Activated CD4-positive, CD25-positive, alpha-beta regulatory T cell treated with anti-CD3 and anti-CD28 coated beads, Interleukin-2, amount 50 U/mL, for 24 hours (primary cell): ENCODE measurements at places on chromosomes 16 and 17.

- ATAC-seq = no peak
These were observed 25.9 kb upstream of the SPNS3 start for GRCh38 chr17:4407851-4408250.

GRCh38 chr16:68478526-68479250 lies 30.4 kb upstream of the SMPD3 start:
- ATAC-seq = no peak

DNA sequence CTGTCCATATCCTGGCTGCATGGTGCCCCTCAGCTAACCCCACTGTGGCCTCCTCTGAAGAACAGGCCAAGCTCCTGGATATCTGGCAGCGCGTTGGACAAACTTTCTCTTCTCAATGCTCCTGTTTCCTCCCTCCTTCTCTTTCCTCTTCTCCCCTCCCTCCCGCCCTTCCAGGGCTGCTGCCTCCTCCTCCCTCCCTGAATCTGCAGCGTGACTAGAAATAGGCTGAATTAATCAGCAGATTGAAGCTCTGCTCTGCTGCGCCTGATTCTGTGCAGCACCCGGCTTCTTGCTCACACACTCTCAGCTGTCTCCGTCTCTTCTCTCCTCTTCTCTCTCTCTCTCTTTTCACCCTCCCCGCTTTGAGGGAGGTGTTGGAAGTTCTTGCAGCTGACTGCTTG lies 19.8 kb downstream of the TMEM94 start:
- no peak for ATAC-seq

DNA sequence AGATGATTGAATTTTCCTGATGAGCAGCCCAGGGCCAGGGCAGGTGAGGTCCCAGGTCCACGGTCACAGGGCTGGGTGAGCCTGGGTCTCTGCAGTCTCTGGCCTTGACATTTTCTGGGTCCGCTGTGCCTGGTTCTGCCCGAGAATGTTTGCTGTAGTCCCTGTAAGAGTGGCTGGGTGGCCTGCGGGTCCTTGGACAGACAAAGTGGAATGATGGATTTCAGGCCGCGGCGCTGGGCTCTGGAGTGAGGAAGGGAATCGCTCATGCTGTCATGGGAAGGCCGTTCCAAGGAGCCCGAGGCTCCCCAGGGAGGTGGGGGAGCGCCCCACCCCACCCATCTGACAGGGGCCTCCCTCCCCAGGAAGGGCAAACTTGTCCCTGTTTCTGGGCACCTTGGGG lies 153.5 kb upstream of the CIBAR2 start:
- ATAC-seq = no peak

GRCh38 chr17:31484821-31485220 lies 93.3 kb downstream of the RAB11FIP4 start:
- no peak for ATAC-seq

DNA sequence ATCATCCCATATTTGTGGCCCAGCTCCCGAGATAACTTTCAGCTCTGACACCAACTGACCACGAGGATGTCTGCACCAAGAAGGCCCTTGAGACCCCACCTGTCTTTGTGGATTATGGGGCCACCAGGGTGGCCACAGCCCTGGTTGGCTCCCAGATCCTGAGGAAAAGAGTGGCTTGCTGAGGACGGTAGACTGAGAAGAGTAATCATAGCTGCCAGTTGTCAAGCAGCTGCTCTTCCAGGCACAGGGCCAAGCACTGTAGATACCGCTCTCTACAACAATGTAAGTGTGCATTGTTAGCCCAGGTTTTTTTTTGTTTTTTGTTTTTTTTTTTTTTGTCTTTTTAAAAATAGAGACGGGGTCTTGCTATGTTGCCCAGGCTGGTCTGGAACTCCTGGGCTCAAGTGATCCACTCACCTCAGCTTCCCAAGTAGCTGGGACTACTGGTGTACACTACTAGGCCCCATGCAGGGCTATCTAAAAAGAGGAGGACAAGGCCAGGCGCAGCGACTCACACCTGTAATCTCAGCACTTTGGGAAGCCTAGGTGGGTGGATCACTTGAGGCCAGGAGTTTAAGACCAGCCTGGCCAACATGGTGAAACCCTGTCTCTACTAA lies 9.6 kb downstream of the ZNF205 start:
- no peak for ATAC-seq

- no peak for ATAC-seq
These were observed 63.9 kb downstream of the SHISA9 start for GRCh38 chr16:12965274-12965804.

DNA sequence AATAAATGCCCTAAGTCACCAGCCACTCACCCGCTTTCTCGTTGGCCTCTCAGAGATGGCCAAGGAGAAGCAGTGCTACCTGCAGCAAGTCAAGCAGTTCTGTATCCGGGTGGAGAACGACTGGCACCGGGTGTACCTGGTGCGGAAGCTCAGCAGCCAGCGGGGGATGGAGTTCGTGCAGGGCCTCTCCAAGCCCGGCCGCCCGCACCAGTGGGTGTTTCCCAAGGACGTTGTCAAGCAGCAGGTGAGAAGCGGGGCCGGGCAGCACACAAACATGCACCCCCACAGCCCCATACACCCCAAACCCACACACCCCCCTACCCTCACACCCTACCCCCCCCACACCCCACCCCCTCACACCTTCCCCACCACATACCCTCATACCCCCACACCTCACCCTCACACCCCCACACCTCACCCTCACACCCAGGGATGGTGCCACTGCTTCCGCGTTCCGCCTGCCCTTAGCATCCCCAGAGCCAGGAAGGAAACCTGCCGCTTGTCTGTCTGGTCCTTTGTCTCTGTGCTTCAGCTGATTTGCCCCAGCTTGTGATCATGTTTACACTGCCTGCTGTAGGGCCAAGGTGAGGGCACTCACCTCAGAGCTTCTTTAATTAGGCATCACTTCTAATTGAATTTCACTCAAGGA lies 41.9 kb upstream of the ENDOV start:
- no peak for ATAC-seq

DNA sequence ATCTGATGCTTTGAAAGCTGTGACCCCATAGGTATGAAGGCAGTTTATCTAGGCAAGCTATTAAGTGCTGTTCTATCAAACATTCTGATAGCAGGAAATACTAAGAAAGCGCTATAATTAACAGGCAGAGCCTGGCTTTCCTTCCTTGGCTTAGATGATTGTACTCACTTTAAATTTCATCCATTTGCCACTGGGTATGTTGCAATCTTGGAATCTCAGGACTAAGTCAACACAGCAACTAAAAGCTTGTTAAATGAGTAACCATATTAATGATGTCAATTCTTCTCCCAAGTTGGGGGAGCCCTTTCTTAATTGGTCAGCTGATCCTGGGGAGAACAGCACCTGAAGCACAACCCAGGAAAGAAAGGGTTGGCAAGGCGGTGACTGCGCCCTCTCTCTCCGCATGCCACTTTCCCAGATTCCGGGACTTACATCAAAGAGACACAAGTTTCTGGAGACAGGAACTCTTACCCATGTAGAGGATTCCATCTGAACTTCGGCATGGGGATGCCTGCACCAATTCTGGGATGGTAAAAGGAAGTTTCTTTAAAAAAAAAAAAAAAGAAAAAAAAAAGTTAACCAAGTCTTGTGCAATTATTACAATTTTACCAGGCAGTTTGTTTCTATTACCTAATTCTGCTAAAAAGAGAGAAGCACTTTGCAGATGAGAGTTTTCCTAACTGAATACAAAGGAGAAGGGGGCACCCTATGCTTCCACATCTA lies 54.4 kb upstream of the ICAM2 start:
- no peak for ATAC-seq

DNA sequence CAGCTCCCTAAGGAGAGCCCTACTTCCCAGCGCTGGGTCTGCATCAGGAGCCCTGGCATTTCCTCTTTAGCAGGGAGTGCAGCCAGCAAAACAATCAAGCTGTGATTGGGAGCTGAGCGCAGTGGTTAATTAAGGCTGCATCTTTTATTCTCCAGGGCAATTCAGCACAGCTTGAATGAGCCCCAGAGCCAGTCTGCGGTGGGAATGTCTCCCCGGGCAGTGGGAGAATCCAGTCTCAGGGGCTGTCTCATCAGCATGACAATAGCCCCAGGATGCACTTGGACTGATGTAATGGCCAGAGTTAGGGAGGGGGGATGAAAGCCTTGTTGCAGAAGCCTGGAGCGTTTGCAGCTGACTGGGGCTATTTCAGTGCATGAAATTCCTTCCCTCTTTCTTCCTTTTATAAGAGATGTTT lies 292.6 kb upstream of the SOX9 start:
- ATAC-seq = no peak

GRCh38 chr17:62760059-62760944 lies 47.8 kb downstream of the MARCHF10 start:
- no peak for ATAC-seq

- ATAC-seq = peak; percentile 41
These were observed 447.3 kb downstream of the HS3ST3B1 start for GRCh38 chr17:14748036-14748710.

DNA sequence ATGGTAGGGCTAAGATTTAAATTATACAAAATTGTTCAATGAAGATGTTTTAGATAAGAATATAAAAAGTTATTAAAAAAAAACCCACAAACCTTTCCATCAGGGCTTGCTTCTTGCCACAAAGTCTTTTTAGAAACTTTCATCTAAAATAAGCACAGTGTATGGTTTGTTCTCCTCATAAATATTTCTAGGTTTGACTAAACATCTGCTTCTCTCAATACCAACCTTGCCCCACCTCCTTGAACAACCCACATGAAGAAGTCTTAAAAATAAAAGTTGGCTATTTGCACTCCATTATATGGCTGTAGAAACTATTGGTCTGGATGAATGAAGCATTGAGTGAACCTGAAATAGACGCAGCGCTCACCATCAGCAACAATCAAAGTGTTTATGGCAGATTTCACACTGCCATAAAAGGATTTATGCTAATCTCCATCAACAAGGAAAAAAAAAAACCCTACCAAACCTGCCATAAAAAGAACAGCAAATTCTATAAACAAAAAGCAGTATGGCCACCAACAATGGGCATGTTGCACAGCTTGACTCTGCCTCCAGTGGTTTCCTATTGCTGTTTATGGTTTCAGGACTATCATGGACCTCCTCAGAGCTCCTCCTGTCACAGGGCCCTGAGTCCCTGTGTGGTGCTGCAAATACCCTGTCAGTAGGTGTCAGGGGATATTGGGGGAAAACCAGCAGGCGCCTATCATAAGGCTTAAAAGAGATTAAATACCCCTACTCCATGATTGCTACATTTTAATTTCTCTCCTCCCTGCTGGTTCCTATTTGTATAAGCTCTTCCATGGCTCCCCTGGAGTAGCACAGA lies 37.6 kb downstream of the SNX11 start:
- ATAC-seq = no peak

DNA sequence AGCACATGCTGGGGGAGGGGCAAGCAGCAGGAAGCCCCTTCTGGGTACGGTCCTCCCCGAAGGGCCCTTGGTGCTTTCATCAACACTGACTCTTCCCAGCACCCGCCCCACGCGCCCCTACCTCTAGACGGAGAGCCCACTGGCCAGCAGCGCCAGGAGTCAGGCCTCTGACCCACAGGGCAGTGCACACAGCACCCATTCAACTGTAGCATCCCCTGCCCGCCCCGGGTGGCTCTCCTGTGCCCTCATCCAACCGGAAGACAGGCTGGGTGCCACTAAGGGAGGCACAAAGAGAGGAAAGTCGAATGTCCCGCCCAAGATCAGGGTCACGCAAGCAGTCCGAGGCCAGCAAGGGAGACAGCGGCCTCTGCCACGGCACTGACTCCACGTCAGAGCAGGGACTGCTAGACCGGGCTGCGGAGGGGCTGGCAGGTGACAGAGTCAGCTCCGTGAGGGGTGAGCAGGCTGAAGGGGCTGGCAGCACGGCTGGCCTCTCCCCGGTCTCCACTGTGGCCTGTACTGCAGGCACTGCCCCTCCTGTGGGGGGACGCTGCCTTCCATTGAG lies 9.8 kb downstream of the MSRB1 start:
- no peak for ATAC-seq

DNA sequence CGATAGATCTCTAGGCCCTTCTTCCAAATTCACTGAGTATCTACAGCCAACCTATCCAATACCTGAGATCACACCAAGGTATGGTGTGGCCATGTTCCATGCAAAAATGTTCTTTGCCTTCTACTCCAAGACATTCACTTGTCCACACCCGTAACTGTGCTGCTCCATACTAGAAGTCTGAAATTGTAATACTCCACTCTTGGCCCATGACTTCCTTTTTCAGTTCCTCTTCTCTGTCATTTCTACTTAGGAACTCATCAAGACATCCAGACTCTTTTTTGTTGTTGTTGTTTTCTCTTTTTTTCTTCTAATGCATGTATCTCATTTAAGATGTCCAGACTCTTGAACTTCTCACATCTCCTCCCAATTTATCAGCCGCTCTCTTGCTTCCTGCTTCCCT lies 42.5 kb upstream of the KSR1 start:
- ATAC-seq = no peak

DNA sequence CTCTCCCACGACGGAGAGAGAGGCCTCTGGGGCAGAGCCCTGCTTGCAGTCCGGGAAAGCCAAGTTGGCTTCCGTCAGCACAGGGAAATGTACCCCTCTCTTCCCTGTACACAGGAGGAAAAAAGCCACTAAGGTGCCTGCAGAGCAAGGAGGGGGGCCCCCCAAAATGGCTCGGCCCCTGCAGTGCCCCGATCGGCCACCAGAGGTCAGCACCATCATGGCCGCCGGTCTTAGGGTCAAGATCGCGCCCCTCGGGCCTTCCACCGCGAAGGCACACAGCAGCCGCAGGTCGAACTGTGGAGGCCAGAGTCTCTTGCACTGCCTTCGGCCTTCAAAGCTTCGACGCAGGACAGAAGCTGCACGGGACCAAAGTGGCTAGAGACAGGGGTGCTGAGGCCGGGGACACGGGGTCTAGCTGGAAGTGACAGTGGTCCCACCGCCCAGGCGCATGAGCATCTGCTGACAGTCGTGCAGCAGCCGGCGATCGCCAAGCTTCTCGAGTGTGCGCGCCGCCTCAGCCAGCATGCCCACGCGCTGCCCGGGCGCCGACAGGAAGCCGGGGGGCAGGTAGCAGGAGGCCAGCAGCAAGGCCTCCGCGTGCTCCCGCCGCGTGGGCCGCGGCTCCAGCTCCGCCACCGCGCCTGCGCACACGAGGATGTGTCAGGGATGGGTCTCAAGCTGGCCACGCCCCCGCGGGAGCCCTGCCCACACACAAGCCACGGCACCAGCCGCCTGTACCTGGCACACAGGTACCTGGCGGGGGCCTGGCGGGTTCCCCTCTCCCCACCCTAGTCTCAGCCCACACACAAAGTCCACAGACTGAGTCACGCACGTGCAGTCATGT lies 24.4 kb downstream of the SREBF1 start:
- peak; percentile 55 for ATAC-seq

DNA sequence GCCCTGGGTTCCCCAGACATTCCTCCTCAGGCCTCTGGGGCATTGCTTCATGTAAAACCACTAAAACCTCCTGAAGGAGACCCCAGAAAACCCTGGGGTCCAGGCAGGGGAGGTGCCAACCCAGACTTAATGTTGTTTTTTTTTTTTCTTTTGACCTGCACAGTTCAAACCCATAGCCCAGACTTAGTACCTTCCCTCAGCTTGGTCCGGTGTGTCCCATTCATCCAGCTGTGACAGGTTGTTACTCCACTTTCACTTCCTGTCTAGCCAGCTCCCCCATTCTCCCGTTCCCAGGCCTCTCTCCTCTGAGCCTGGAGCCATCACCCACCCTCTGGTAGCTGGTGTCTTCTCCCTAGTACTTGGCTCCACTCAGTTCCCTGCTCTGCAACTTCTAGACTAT lies 4.8 kb downstream of the CDR2L start:
- ATAC-seq = no peak

- no peak for ATAC-seq
These were observed 5.2 kb downstream of the USP7 start for GRCh38 chr16:8958344-8959167.
